ENCODE measurements at places on chromosomes 3 and 15.

- no peak for DNase-seq
Observed at GRCh38 chr3:124333931-124334640, 342.2 kb upstream of the ROPN1 start.

DNA sequence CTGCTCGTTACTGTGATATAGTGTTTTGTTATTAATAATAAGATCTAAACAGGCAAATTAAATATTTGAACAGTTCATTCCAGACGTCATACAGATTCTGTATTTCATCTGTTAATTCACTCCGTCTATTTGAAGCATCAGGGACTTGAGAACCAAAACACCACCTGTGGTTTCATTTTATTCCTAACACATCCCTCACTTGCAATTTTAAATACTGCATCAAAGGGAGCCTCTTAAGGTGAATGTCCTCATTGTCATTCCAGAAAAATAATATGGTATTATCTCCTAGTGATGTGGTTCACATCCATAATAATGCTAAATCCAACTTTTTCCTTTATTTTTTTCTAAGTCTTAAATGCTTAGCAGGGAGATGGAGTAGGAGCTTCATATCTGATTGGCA lies 1390.9 kb upstream of the CADM2 start:
- DNase-seq: no peak

DNA sequence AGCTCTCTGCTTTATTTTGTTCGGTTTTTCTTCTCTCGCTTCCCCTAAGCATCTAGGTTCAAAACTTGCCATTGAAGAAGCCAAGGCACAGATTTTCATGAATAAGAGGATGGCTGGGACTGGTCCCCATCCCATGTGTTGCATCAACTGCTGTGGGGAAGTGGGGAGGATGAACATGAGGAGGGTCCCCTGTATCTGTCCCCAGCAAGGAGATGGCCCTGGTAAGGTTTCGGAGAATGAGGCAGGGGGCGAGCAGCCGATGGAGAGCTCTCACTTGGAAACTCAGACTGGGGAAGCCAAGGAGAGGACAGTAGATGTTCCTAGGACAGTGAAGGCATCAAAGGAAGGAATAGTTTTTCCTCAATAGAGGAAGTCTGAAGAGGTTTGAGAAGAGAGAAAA lies 142.0 kb upstream of the ATP2B2 start:
- DNase-seq: no peak

DNA sequence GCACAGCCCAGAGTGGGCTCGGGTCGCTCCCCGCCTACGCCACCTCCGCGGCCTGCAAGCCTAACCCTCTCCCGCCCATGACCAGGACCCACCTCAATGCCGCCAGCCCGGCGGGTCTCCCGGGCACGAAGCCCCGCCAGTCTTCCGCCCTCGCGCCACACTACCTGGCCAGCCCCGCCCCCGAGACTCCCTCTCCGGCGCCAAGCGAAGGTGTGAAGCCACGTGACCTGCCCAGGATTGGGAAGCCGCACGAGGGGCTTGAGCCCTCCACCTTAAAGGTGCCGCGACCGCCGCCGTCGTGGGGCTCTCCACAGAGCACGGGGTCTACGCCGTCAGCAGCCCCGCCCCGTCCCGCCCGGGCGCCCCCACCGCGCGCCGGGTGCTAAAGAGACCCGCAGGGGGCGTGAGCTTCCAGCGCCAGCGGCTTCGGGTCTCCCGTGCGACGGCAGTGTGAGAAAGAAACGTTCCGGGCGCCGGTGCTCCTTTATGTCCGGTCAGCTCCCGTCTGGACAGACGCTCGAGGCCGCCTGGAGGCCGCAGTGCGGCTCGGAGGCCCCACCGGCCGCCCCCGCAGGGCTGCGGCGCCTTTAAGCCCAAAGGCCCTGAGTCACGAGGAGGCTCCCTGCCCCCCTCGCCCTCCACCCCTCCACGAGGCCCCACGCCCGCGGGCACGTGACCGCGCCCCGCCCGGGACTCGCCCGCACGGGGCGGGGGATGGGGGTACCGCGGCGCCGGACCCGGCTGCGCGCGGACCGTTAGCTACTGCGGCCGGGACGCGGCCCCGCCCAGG lies at the start of gene CPEB1:
Gene CPEB1, minus strand, starts transcription at position 319 of the 790 bp plus-strand sequence. CDS start 18,904 bp downstream, outside the sequence.
- peak; percentile 70 for DNase-seq

DNA sequence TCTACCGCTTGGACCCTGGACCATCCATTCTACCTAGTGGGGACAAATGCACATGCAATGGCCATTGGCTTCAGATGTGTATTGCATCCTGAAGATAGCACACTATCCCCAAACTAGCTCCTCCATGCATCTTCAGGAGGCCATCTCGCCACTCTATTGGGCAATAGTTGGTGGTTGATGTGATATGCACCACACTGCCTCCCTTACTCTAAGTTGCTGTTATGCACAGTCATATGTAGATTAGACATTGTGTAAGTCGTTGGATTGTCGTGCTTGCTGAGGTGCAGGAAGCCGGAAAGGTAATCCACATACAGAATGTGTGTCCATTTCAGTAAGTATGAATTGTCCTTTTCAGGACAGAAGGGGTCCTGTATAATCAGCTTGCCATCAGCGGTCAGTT lies 26.7 kb upstream of the PLA2G4D start:
- no peak for DNase-seq

DNA sequence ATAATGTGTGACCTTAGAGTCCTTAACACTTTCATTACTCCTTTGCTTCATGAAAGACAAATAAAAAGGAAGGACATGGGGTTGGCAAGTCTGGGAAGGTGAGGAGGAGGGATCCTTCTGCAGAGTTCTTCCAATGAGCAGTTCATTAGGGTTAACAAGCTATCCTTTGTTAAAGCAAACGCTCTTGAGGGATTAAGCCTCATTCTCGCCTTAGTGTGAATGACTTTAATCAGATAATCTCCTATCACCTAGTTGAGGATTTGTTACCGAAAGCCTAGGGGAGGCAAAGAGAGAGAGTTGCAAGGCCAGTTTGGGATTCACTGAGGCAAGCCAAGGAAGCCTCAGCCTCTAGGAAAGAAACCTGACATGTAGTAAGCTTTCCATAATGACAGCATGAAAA lies 7.4 kb upstream of the MBNL1 start:
- DNase-seq: no peak

GRCh38 chr3:14719006-14719405 lies 44.1 kb downstream of the C3orf20 start:
- DNase-seq: no peak

DNA sequence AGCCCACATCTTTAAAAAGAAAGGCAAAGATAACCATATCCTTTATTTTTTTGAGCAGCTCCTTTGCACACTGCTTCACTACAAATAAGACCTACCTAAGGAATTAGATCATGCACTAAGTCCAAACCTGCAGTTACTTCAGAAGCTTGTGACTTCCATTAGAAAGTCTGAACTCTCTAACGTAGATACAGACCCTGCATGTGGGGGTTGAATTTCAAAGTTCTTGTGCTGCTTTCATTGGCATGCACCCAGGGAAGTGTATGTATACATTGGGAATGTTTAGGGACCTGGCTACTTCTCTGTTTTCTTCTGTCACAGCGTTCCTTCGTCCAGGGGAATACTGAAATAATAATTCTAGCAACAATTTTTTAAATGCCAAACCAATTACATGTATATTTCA lies 185.2 kb upstream of the IL12A start:
- no peak for DNase-seq

GRCh38 chr15:57018151-57018550 lies 99.7 kb downstream of the TCF12 start:
- DNase-seq: no peak

DNA sequence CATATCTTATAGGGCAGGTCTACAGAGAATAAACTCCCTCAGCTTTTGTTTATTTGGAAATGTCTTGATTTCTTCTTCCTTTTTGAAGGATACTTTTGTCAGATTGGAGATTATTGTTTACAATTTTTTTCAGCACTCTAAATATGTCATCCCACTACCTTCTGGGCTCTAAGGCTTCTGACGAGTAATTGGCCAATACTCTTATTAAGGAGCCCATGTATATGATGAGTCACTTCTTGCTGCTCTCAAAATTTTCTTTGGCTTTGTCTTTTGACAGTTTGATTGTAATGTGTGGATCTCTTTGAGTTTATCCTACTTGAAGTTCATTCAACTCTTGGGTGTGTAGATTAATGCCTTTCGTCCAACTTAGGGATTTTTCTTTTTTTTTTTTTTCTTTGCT lies 28.9 kb upstream of the CD200R1L start:
- DNase-seq: no peak

DNA sequence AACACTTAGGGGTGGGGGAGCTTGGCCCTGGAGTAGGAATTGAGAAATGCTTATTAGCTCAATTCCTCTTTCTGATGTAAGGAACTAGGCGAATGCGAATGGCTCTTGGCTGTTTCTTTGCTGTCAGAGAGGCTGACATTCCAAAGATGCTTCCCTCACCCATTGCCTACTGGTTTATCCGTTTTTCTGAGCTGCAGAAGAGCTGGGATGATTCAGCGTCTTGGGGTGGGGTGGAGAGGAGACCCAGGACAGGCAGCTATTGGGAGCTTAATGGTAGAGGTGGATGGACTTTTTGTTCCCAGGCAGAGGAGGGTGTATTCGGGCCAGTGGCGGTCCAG lies 9.8 kb downstream of the PLEKHO2 start:
- no peak for DNase-seq

- no peak for DNase-seq
Observed at GRCh38 chr3:192727032-192727847, at the start of gene FGF12. FGF12 (minus strand) TSS chr3:192727541.

DNA sequence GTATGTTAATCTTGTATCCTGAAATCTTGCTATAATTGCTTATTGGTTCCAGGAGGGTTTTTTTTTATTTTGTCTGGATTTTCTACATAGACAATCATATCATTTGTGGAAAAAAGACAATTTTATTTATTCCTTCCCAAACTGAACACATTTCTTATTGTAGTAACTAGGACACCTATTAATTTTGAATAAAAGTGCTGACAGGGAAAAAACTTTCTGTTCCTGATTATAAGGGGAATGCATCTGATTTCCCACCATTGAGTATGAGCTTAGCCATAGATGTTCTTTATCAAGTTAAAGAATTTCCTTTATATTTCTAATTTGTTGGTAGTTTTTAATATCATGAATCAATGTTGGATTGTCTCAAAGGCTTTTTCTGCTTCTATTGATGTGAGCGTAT lies 460.7 kb upstream of the CNTN3 start:
- no peak for DNase-seq

DNA sequence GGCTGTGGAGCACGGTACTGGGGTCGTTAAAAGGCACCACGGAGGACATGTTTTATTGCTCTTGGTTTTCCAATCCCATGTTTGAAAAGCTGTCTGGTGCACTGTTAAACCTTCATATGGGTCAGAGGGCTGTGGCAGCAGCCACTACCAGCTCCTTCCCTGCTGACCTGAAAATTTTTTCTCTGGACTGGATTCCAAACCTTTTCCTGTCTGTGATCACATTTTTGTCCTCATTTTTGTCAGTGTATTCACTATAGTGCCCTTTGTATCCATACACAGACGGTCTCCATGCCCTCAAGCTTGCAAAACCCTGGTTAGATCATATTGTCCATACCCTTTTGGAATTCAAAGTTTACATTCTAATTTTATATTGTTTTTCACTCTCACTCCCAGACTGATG lies 70.5 kb downstream of the NME9 start:
- DNase-seq: no peak

DNA sequence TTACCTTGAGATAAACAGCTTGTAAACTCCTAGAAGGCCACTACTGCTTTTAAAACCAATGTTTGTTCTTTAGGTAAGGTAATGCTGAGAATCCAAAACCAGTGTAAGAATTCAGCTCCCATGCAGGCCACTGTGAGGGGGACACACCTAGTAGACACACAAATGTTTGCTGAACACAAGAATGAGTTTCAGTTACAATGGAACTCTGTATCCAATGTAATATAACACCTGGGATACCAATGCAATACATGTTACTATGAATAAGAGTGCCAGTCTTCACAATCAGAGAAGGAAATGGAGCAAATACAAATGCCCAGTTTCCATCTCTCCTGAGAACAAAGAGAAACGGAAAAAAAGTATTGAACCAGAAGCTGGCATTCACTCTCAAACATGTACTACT lies 65.9 kb downstream of the IGF2BP2 start:
- DNase-seq: no peak

DNA sequence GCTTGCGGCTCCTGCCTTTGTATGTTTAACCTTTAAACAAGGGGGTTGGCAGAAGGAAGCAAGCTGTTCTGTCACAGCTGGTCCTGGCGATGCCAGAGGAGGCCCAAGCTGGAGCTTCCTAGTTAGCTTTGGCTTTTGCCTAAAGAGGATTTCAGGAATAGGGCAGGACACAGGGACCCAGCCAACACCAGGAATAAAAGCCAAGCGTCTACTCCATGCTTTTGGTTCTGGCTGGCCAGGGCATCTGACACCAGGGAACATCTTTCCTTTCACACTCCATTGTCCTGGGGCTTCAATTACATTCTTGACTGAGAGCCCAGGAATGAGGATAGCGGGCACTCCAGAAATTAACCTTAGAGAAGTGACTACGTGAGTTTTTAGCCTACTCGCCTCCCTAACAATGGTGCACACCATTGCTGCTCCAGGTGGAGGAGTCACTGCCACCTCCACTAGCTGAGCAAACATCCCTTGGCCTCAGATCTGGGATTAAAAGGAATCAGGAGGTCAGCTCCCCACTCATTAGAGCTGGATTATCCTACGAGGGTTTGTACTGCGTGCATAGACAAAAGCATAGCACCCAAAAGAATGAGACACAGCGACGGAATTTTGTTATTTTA lies 38.2 kb downstream of the TPM1 start:
- no peak for DNase-seq

GRCh38 chr3:124059580-124059979 lies 67.7 kb upstream of the ROPN1 start:
- no peak for DNase-seq

DNA sequence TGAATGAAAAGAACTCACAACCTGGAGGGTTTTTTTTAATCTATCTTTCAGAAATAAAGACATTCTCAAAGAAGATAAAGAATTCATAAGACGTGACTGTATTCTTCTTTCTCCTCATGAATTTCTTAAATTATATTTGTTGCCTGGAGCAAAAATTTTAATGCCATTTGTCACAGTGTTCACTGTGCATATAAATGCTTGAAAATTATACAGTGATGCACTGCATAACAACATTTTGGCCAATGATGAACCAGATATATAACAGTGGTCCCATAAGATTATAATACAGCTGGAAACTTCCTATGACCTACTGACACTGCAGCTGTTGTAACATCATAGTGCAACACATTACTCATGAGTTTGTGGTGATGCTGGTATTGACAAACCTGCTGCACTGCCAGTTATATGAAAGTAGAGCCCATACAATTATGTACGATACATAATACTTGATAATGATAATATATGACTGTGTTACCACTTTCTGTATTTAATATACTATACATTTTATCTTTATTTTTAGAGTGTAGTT lies 67.3 kb downstream of the P2RY1 start:
- no peak for DNase-seq

DNA sequence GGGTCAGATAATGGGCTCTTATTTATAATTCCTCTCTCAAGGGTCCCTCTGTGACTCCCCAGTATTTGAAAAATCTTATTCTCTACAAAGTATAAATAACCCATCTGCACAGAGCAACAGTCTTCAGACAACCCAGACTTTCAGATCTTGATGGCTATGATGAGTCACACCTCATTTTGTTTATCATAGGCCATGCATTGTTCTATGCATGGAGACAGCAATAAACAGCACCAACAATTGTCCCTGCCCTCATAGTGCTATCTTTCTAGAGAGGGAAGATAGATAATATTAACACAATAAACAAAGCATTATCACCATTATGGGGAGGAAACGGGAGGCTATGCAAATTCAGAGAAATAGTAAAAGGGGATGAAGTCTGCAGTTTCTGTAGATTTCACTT lies 13.4 kb downstream of the FHIT start:
- DNase-seq: no peak

- no peak for DNase-seq
Observed at GRCh38 chr3:28799084-28799483, 450.5 kb upstream of the AZI2 start.

Measured in activated CD8-positive, alpha-beta memory T cell treated with anti-CD3 and anti-CD28 coated beads, Interleukin-2, amount 50 U/mL, for 4 hours (primary cell).